Stimulated activated CD8-positive, alpha-beta memory T cell treated with anti-CD3 and anti-CD28 coated beads, Interleukin-15, amount 100 ng/mL, for 24 hours (primary cell): ENCODE measurements at places on chromosomes 2 and 18.

GRCh38 chr2:190587106-190587505, 52.6 kb upstream of the NEMP2 start:
- no peak for DNase-seq

DNA sequence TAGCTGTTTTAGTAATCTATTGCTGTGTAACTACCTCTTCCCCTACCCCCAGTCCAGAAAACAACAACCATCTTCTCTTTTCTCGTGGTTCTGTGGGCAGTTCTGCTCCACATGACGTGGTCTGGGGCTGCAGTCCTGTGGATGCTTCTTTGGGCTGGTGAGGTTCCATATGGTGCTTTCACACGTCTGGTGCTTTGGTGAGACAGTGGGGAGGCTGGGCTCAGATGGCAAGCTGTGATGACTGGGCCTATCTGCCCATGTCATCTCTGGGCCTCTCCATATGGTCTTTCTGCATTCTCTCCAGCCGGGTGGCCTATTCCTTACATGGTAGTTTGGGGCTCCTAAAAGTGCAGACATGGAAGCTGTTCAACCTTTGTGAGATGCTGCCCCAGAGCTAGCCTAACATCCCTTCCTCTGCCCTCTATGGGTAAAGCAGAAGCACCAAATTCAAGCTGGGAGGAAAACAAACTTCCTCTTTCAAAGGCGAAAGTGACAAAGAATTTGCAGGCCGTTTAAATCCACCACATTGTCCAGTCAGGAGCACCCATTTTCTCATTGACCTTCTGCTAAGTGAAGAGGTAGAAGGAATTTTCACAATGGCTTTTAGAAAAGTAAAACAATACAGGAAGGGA, 68.3 kb upstream of the IL1R1 start:
- no peak for DNase-seq

GRCh38 chr2:137910641-137911040, 53.6 kb upstream of the HNMT start:
- no peak for DNase-seq

DNA sequence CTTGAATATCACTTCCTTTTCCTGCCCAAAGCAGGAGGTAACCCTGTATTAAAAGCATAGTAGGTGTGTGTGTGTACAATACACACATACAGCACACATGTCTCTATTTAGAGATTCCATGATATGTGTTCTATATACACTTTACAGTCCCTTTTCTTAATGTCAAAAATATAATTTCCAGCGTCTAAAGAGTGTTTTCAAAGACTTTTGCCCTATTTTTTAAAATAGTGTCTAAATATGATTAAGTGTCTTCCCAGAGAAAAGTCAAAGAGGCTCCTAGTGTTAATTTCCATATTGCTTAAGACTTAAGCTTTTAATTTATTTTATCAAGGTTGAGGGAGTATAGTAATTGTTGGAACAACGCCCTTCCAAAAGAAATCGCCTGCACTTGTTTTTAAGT, 420.3 kb upstream of the POU3F3 start:
- DNase-seq = no peak

GRCh38 chr2:185676316-185676715, 62.3 kb upstream of the FSIP2 start:
- DNase-seq = no peak

GRCh38 chr18:42338683-42339082, 383.6 kb downstream of the PIK3C3 start:
- no peak for DNase-seq

GRCh38 chr2:152176113-152176714, 651 bp upstream of the STAM2 start:
- DNase-seq = no peak

GRCh38 chr2:186130748-186131641, 355.1 kb upstream of the ZC3H15 start:
- DNase-seq = no peak

GRCh38 chr2:178105566-178105965, 6.7 kb upstream of the RBM45 start:
- no peak for DNase-seq

GRCh38 chr2:69680001-69680675, 36.6 kb upstream of the AAK1 start:
- DNase-seq = no peak
